ENCODE measurements at places on chromosomes 11 and 22.

GRCh38 chr22:23233752-23234408 is 53.6 kb downstream of the BCR start:
- DNase-seq = no peak
- H3K4me1 ChIP-seq = peaks cover 24% of the 10 kb centered on the region
- H3K4me3 ChIP-seq = no peak overlapping the region
- peaks cover 29% of the 10 kb centered on the region for H3K36me3 ChIP-seq

GRCh38 chr11:118581057-118581456 is 8.8 kb downstream of the ARCN1 start:
- no peak overlapping the region for H3K4me3 ChIP-seq
- no peaks in the 10 kb centered on the region for H3K4me1 ChIP-seq
- no peak for DNase-seq
- no peaks in the 10 kb centered on the region for H3K27me3 ChIP-seq
- H3K27ac ChIP-seq = no peak overlapping the region
- H3K36me3 ChIP-seq = peaks cover 34% of the 10 kb centered on the region

DNA sequence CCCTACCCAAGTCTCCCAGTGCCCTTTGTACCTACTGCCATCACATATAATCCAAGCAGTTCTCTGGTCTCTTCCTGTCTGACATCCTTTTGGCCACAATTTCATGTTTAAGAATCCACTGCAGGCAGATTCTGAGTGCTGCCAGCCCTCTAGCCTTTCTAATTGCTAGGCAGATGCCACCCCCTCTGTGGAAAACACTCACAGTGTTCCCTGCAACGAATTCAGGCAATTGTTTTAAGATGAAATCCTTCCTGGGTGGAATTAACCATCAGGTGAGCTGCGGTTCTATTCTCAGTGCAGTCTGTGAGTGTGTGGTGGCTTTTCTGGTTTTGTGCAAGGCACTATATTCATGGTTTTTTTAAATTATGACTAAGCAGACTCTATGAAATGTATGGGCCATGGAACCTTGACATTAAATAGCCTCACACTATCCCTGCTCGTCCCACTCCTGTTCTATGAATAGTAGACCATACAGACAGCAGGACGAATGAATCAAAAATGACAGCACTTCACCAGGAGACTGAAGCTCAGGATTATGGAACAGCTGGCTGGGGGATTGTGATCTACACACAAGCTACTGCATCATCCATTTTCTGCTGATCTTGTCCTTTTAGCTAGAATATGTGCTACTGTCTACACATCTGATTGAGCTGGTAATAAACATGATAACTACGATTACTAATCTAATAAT is 29.8 kb upstream of the BMAL1 start:
- H3K36me3 ChIP-seq = no peaks in the 10 kb centered on the region
- H3K27ac ChIP-seq = no peak overlapping the region
- peaks cover 3% of the 10 kb centered on the region for H3K4me1 ChIP-seq
- H3K27me3 ChIP-seq = peaks cover 42% of the 10 kb centered on the region
- no peak overlapping the region for H3K4me3 ChIP-seq

DNA sequence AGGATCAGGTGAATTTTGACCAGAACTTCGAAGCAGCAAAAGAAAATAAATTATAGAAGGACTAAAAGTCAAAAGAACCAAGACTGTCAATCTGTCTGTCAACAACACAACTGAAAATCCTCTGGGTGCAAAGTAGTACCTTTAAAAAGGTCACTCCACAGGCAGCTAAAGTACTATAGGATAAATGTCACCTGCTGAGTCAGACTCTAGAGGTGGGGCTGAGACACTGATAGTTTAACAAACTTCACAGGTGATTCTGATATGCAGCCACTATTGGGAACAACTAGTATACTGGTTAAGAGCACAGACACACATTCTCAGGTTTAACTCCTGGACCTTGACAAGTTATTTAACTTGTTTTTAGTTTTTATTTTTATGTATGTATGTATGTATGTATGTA is 107.3 kb downstream of the FCHSD2 start:
- no peak for DNase-seq
- no peaks in the 10 kb centered on the region for H3K27me3 ChIP-seq
- H3K4me3 ChIP-seq = no peak overlapping the region
- no peak overlapping the region for H3K27ac ChIP-seq

GRCh38 chr11:128865490-128865889 is 1.6 kb downstream of the KCNJ1 start:
- H3K4me3 ChIP-seq = no peak overlapping the region
- no peak for DNase-seq
- H3K27ac ChIP-seq = no peak overlapping the region
- H3K36me3 ChIP-seq = no peaks in the 10 kb centered on the region

DNA sequence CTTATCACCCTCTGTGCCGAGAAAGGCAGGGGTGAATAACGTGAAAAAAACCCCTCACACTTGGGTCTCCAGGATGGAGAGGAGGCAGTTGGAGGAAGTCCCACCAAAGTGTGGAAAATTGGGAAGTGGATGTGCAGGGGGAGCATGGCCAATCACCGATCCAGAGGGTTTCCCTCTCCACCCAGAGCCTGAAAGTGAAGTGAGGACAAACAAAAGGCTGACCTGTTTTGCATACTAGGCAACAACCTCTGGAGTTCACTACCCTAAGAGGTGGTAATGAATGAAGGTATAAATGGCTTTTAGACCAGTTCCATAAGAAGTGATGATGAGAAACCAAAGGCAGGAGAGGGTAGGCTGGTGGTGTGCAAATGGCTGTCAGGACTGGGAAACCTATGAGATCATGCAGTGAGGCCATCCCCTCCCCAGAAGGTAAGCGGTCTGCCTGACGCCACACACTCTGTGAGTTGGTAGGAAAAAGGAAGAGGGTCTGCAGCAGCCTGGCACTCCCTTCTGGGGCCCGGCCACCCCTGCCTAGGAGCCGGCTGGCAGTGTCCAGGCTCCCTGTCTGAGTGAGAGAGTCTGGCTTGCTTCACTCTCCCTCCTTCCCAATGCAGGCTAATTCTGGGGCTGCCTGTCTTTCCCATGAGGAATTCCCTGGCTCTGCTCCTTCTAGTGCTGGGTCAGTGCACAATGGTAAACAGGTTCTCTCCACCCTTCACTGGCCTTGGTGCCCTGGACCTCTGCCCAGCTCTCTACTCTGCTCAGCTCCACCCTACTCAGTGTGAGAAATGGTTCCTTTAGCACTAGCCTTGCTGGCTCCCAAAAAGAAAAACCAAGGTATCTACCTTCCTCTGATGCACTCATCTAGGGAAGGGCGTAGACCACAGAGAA is 15.6 kb downstream of the TBC1D10A start:
- no peak for DNase-seq
- peaks cover 92% of the 10 kb centered on the region for H3K4me1 ChIP-seq
- H3K27ac ChIP-seq = no peak overlapping the region
- H3K4me3 ChIP-seq = no peak overlapping the region

GRCh38 chr22:21659864-21660525 is 5.8 kb upstream of the PPIL2 start:
- H3K4me1 ChIP-seq = peaks cover 13% of the 10 kb centered on the region
- peaks cover 36% of the 10 kb centered on the region for H3K36me3 ChIP-seq
- DNase-seq = no peak
- H3K27ac ChIP-seq = no peak overlapping the region
- no peaks in the 10 kb centered on the region for H3K27me3 ChIP-seq
- H3K4me3 ChIP-seq = no peak overlapping the region

GRCh38 chr11:130338667-130339066 is 23.9 kb upstream of the ZBTB44 start:
- no peak for DNase-seq
- no peaks in the 10 kb centered on the region for H3K4me1 ChIP-seq
- H3K27ac ChIP-seq = no peak overlapping the region
- no peak overlapping the region for H3K4me3 ChIP-seq
- H3K27me3 ChIP-seq = no peaks in the 10 kb centered on the region

DNA sequence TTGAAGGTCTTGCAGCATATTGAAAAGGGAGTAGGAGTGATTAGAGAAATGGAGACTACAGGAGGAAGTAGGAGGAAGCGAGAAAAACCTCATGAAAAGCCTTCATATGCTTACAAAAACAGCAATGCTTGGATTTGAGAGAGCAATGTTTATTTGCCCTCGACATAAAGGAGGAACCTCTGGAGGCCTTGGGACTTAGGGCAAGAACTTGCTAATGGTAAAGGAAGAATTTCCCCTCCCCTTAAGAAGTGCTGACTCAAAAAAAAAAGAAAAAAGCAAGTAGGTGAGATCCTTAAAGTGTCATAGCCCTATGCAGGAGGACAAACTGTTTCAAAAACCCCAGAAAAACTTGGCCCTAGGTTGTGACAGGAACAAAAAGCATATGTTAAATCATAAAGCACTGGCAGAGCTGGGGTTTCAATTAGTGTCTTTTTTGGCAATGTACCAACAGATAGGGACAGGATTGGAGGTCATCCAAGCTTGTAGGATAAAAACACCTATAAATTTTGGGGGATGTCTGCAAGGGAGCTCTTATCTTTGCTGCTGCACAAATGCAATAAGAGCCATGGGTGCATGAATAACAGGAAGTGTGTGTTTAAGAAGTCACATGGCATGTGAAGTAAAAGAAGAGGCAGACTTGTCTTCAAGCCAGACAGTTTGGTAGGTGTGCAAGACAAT is 4.9 kb downstream of the GLYAT start:
- no peak for DNase-seq
- H3K27ac ChIP-seq = no peak overlapping the region
- H3K27me3 ChIP-seq = peaks cover 31% of the 10 kb centered on the region

GRCh38 chr11:107789767-107790166 is 68.8 kb downstream of the SLC35F2 start:
- H3K4me1 ChIP-seq = no peaks in the 10 kb centered on the region
- peaks cover 9% of the 10 kb centered on the region for H3K36me3 ChIP-seq
- no peaks in the 10 kb centered on the region for H3K27me3 ChIP-seq

DNA sequence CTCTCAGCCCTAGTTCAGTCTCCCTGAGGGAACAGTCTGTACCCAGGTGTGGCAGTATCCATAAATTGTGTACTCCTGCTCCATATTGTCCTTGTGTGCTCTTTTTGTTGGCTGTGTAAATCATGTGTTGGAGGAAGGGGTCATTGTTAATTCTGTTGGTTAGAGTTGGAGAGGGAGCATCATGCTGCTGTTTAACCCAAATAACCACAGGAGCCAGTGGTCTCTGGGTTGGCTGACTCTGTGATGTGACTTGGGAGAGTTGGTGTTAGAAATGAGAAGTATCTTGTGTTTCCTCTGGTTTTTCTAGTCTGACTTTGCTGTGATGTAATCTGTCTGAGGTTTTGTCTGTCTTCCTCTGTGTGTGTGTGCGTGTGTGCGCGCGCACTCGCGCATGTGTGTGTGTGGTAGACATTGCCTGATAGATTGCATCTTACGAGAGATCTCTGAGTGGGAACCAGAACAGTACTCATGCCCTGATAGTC is 30.5 kb downstream of the CTNND1 start:
- peaks cover 75% of the 10 kb centered on the region for H3K4me1 ChIP-seq
- DNase-seq = no peak
- H3K27me3 ChIP-seq = no peaks in the 10 kb centered on the region
- H3K4me3 ChIP-seq = peak overlapping the region; percentile 83
- peak overlapping the region; percentile 89 for H3K27ac ChIP-seq

- H3K4me3 ChIP-seq = no peak overlapping the region
- H3K4me1 ChIP-seq = peaks cover 11% of the 10 kb centered on the region
- H3K36me3 ChIP-seq = peaks cover 10% of the 10 kb centered on the region
Measured at GRCh38 chr11:130908770-130909625, 7.3 kb downstream of the SNX19 start.

GRCh38 chr11:45803971-45804760 is 783 bp upstream of the SLC35C1 start:
- H3K4me3 ChIP-seq = peak overlapping the region; percentile 96
- peaks cover 34% of the 10 kb centered on the region for H3K36me3 ChIP-seq
- peak; percentile 90 for DNase-seq
- peak overlapping the region; percentile 84 for H3K27ac ChIP-seq

DNA sequence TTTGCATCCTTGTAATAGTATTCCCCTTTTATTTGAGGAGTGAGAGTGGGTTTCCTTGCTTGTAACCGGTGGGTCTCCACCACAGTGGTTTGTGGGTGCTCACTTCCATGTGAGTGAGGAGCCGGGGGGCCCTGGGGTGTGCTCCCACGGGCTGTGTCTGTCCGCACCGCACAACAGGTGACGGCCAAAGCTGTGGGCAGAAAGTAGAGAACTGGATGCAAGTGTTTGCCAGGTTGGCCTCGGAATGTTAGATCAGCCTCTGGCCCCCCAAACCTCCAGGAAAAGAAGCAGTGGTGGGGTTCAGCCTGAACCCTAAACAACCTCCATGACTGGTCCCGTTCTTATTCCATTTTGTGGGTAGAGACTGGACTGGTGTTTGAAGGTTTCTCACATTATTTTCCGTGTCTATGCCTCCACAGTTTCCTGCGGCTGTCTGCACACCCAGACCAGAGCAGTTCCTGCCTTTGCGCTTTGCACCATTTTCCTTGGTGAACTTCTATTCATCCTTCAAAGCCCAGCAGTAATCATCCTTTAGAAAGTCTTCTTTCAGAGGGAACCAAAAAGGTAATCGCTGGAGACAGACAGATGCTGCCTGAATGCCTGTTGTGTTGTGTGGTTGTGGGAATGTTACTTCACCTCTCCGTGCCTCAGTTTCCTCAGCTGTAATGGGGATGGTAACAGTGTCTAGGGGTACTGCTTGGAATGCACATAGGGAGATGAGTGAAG is 77.2 kb downstream of the MYEOV start:
- no peak overlapping the region for H3K4me3 ChIP-seq
- DNase-seq = no peak
- peaks cover 34% of the 10 kb centered on the region for H3K36me3 ChIP-seq
- no peak overlapping the region for H3K27ac ChIP-seq

DNA sequence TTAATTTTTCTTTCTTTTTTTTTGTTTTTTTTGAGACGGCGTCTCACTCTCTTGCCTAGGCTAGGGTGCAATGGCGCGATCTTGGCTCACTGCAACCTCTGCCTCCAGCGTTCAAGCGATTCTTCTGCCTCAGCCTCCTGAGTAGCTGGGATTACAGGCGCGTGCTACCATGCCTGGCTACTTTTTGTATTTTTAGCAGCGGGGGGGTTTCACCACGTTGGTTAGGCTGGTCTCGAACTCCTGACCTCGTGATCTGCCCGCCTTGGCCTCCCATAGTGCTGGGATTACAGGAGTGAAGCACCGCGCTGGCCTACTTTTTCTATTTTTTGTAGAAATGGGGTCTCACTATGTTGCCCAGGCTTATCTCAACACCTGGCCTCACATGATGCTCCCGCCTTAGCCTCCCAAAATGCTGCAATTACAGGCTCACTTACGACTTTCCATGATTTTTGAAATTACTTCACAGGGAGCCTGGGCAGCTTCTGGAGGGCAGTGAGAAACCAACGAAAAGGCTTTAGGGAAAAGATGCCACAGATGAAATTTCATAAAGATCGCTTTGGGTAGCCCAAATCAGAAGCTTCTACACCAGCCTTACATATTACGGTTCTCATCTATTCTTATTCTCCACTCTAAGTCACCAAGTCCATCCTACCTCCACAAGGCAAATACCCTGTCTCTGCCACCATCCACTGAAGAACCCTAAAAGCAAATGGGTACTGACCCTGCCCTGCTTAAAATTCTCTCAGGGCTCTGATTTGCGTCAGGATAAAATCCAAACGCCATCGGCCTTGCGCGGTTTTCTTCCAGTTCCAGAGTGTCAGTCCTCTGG is 866 bp upstream of the RRM1 start:
- H3K27me3 ChIP-seq = no peaks in the 10 kb centered on the region
- H3K27ac ChIP-seq = peak overlapping the region; percentile 91
- H3K36me3 ChIP-seq = peaks cover 33% of the 10 kb centered on the region
- H3K4me3 ChIP-seq = peak overlapping the region; percentile 94
